NCI-H2081 (cell line): ENCODE measurements at places on chromosomes 16 and 17.

GRCh38 chr17:42848093-42848492, 2.9 kb upstream of the AOC3 start:
- DNase-seq = no peak

GRCh38 chr16:31286421-31287032, 26.8 kb downstream of the ITGAM start:
- DNase-seq = no peak

GRCh38 chr17:57439651-57440050, 183.3 kb downstream of the MSI2 start:
- DNase-seq = no peak

- no peak for DNase-seq
Measured at GRCh38 chr17:29138971-29139691, 41.1 kb downstream of the MYO18A start.
